ENCODE measurements at places on chromosomes 7 and 10.

GRCh38 chr7:140915935-140916555 lies 8.7 kb downstream of the BRAF start:
- DNase-seq: no peak

- no peak for DNase-seq
These were observed 52.2 kb downstream of the PDGFA start for GRCh38 chr7:467393-467828.

GRCh38 chr7:132601783-132602182 lies 25.5 kb upstream of the PLXNA4 start:
- DNase-seq: no peak

DNA sequence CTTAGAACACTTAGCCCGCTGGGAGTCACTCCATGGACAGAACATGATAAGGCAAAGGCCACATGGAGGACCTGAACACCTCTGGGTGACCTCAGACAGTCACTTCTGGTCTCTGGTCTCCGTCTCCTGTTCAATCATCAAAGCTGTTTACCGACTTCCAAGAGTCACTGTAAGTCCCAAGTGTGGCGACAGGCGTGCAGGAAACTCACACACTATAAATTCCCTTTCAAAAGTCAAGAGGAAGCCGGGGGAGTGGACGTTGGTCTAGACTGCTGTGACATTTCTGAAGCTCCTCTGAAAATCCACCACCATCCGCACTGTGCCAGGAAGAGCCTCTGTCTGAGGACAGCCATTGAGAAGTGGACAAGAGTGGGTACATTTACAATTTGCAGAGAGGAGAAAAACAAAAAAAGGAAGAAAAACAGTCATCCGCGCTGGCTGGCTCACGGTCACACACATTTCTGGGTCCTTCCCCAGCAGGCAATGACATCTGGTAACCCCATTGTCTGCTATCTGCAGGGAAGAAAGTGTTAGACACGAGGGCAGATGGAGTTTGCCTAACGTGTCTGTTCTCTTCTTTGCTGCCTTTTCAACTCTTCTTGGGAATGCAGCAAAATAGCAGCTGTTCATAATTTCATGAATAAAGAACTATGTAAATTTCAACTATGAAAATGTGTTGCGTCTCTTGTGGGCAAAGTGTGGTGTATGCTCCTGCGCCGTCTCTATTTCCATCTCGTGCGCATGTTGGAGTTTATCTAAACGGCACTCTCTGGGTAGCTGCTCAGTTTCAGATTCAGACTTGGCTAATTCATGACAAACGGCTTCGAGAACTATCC lies 32.9 kb upstream of the CUX1 start:
- DNase-seq: no peak

DNA sequence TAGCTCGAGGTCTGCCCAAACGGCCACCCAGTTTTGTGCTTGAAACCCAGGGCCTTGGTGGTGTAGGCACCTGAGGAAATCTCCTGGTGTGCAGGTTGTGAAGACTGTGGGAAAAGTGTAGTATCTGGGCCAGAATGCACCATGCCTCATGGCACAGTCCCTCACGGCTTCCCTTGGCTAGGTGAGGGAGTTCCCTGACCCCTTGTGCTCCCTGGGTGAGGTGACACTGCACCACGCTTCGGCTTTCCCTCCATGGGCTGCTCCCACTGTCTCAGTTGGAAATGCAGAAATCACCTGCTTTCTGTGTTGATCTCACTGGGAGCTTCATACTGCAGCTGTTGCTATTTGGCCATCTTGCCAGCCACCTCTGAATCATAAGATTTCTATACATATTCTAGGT lies 62.4 kb upstream of the CDK6 start:
- no peak for DNase-seq

GRCh38 chr7:100547872-100548271 lies 8.9 kb downstream of the AGFG2 start:
- no peak for DNase-seq

- DNase-seq: no peak
These were observed 177.3 kb downstream of the TMEM178B start for GRCh38 chr7:141251180-141251579.

DNA sequence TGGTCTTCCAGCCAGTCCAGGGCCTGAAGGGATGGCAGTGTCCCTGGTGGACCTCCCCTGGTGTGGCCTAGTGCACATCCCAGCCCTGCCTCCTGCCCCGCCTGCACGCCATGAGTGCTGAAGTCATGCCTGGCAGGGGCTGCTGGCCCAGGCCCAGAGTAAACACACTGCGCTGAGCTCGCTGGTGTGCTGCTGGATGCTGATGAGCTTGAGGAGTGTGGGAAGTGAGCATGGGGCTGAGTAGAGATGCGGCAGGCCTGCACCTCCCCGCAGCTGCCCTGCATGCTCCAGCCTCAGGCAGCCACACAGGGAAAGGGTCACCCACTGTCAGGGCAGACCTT lies 43.2 kb downstream of the HTRA1 start:
- DNase-seq: no peak

DNA sequence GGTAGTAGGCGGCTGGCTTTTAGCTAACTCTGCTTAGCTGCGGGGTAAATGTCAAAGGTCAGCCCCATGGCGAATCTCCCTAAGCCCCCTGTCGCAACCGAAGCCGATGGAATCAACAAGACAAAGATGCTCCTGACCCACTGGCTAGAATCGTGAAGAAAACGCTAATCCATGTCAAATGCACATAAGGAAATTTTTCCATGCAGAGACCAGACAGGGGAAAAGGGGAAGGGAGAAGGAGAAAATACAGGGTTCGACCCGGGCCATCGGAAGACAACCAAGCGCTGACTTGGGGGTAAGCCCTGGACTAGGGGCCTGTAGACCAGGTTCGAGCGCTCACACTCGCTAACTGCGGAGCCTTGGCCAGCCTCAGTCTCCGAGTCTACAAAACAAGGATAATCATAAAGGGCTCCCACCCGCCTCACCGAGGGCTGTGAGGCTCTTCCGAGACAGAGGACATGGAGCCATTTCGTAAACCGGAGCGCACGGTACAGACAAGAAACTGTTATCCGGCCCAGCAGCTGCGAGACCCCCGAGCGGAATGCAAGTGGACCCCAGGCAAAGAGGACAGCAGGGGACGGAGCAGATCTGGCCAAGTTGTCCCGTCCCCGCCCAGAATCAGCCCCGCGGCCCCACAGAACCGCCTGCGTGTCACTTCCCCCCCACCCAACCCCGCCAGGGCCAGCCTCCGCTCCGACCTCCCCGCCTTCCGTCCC lies 507 bp downstream of the SAR1A start:
- peak; percentile 27 for DNase-seq

GRCh38 chr7:120421151-120421651 lies 148.2 kb downstream of the KCND2 start:
- DNase-seq: no peak

DNA sequence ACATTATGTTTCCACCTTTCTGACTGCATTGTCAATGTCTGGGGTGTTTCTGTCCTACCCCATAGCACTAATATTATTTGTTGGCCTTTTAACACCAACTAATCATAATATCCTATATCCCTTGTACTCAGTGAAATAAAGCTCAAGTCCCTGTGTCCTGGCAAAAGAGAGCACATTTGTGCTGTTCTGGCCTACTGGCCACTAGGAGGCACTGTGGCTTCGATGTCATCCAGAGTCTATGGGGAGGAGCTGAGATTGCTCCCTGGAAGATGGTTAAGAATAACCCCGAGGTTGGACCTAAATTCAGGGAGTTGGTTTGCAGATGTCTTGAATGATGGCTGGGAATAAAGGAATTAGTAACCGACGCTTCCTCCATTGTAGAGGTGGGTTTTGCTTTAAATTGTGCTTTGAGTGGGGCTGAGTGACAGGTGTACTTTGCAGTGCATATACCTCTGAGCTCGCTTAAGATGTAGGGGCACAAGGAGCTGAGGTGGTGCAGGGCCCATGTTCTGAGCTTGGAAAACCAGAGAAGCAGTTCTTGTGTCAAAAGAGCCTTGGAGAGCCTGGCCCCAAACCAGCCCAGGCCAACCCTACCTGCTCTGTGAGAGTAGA lies 191.2 kb upstream of the PRSS1 start:
- peak; percentile 54 for DNase-seq

GRCh38 chr10:113856563-113856962 lies 2.1 kb downstream of the NHLRC2 start:
- DNase-seq: no peak

- no peak for DNase-seq
These were observed 169.2 kb downstream of the HGF start for GRCh38 chr7:81600608-81601007.

DNA sequence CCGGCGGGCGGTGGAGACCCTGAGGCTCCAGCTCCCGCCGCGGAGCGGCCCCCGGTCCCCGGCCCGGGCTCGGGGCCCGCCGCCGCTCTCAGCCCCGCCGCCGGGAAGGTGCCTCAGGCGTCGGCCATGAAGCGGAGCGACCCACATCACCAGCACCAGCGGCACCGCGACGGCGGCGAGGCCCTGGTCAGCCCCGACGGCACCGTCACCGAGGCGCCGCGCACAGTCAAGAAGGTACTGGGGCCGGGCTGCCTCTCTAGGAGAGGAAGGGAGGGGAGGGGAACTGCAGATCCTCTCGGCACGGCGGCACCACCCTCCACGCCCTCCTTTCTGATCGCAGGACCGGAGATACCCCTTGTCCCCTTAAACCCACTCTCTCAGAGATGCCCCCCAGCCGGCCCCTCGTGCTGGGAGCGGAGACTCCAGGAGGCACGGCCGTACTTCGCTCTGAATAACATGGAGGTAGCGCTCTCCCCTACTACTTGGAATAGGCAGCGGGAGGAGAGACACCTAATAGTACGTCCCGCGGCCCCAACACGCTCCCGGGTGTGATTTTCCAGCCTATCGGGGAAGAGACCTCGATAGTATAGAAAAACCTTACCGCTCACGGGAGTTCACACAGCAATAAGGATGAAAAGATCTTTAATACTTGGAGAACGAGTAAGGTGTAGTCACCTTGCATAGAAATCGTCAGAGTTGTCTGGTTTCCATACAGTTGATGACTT lies 538 bp downstream of the AHCYL2 start:
- DNase-seq: peak; percentile 62

DNA sequence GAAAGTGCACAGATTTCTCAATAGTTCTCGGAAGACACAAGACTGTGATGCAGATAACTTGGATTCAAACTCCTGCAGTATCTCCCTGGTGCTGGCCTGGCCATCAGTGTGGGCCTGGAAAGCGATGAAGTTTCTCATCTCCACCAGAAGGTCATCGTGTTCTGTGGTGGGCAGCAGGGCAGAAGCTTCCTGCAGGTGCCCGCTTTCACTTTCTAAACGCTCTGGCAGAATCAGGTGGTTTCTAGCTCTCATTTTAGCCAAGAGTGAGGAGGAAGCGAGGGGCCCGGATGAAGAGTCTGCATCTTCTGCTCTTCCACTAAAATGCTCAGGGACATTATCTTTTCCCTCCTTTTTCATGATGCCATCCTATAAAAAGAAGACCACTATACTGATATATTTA lies 63.0 kb upstream of the DRGX start:
- no peak for DNase-seq

GRCh38 chr10:50396491-50397311 lies 145.4 kb upstream of the ASAH2 start:
- no peak for DNase-seq

- DNase-seq: no peak
These were observed 194.2 kb downstream of the GPAM start for GRCh38 chr10:111989136-111989911.

- no peak for DNase-seq
These were observed 139.8 kb downstream of the GRID1 start for GRCh38 chr10:86226781-86227201.

DNA sequence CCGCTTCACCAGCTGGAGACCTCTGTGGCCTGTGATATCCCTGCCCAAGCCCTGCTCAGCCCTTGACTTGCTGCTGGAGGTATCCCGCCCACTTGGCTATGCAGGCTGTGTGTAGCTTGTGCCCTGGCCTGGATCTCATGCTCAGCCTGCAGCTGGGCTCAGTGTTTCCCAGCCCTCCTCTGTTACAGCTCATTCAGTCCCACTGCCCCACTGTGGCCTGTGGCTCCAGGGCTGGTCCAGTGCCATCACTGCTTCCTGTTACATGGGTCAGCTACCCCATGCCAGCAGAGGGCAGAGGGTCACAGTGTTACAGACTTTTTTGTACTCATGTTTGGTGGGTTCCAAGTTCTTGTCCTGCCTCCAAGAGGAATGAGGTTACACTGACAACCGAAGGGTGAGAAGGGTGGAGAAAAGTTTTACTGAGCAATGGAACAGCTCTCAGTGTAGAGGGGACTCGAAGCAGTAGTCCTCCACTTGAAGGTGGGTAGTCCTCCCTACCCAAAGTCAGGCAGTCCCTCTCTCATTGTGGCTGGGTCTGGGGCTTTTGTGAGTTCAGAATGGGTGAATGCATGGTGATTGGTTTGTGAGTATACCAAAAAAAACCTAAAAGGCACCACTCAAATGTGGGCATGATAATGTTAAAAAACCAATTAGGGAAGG lies 100.4 kb downstream of the ANKRD7 start:
- no peak for DNase-seq

- DNase-seq: no peak
These were observed 127.3 kb downstream of the ARHGAP22 start for GRCh38 chr10:48477616-48478015.

- no peak for DNase-seq
These were observed 24.9 kb upstream of the GSAP start for GRCh38 chr7:77441046-77441445.

- no peak for DNase-seq
These were observed 52.7 kb downstream of the TAS2R16 start for GRCh38 chr7:122942765-122943164.

DNA sequence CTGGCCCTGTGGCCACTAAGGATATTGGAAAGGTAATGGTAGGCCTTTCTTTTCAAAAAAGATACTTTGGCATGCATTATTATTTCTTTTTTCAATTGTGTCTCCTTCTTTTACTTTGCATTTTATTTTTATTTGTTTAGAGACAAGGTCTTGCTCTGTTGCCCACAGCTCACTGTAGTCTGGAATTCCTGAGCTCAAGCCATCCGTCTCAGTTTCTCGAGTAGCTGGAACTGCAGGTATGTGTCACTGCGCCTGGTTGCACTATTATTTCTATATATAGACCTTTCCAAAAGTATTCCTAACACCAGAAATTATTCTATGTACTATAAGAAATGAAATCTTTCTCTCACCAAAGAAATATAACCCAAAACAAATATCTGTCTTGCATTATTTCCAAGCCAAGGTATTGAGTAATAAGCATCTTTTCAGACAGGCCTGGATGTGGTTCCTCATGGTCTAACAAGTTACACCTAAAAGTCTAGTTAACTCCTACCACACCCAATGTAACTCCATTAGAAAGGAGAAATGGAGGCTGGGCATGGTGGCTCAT lies 500.8 kb upstream of the ANKRD30A start:
- no peak for DNase-seq

- DNase-seq: no peak
These were observed 282.8 kb upstream of the IMMP2L start for GRCh38 chr7:111844904-111845671.

DNA sequence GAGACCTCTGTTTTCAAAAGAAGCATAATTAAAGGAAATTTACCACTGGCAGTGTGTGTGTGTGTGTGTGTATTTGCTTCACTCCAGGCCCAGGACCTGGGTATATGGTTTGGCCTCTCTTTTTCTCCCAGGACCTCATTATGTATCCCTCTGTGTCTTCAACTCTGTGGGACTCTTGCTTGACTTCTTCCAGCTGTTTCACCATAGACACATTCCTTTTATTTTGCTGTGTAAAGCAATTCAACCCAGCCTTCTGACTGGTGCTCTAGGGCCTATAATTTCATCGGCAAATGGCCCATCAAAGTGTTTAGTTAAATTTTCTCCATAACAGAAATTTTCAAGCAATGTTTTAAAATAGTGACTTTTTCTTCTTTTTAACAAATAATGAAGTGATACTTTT lies 954.3 kb downstream of the CNTNAP2 start:
- no peak for DNase-seq

GRCh38 chr7:30594048-30594539 lies 584 bp upstream of the GARS1 start:
- peak; percentile 56 for DNase-seq

- DNase-seq: no peak
These were observed 104.5 kb downstream of the NRCAM start for GRCh38 chr7:108351729-108352131.

- no peak for DNase-seq
These were observed 27.7 kb upstream of the DNAAF5 start for GRCh38 chr7:698515-699475.

Measured in activated naive CD8-positive, alpha-beta T cell treated with anti-CD3 and anti-CD28 coated beads, Interleukin-2, amount 50 U/mL, for 24 hours (primary cell).